ENCODE measurements at places on chromosomes 2 and 18.

- no peak for DNase-seq
Observed at GRCh38 chr2:138418453-138418852, 83.1 kb upstream of the SPOPL start.

GRCh38 chr2:163617517-163617916 lies 118.3 kb downstream of the FIGN start:
- no peak for DNase-seq

DNA sequence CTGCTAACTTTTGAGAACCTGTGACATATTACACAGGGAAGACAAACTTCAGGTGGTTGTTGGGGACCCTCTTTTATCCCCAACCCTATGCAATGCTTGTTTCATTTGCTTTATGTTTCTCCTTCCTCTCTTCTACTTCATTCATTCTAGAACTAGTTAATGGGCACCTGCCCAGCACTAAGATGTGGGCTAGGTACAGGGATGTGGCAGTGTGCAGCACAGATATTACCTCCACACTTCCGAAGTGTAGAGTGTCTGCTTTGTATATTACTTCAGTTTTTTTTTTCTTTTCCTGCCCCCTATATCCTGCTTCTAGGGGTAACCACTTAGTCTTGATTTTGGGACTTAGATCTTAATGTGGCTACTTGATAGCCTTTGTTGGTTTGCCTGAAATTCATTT lies 35.1 kb downstream of the CD28 start:
- no peak for DNase-seq

DNA sequence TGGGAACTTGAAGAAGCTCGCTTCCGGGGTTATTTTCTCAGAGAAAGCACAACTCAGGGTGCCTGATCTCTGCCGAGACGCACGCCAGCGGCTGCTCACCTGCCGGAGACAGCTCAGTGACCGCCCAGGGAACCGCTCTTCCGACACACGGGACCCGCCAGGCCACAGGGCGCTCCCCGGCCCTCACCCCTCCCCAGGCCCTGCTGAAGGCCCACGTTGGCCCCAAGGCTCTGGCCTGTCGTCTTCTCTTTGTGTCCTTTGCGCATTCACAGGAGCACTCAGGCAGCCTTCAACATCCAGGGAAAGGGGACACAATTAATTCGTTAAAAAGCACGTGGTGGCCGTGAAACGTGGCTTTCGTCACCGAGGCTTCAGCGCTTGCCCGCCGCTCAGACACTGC lies 276.3 kb upstream of the SALL3 start:
- no peak for DNase-seq

- no peak for DNase-seq
Observed at GRCh38 chr18:7438646-7439045, 128.5 kb upstream of the PTPRM start.

GRCh38 chr2:119402645-119403560 lies 28.8 kb upstream of the TMEM37 start:
- DNase-seq: no peak

- DNase-seq: no peak
Observed at GRCh38 chr2:226760412-226761194, 39.0 kb downstream of the IRS1 start.

- no peak for DNase-seq
Observed at GRCh38 chr2:209553913-209554312, 130.1 kb downstream of the MAP2 start.

DNA sequence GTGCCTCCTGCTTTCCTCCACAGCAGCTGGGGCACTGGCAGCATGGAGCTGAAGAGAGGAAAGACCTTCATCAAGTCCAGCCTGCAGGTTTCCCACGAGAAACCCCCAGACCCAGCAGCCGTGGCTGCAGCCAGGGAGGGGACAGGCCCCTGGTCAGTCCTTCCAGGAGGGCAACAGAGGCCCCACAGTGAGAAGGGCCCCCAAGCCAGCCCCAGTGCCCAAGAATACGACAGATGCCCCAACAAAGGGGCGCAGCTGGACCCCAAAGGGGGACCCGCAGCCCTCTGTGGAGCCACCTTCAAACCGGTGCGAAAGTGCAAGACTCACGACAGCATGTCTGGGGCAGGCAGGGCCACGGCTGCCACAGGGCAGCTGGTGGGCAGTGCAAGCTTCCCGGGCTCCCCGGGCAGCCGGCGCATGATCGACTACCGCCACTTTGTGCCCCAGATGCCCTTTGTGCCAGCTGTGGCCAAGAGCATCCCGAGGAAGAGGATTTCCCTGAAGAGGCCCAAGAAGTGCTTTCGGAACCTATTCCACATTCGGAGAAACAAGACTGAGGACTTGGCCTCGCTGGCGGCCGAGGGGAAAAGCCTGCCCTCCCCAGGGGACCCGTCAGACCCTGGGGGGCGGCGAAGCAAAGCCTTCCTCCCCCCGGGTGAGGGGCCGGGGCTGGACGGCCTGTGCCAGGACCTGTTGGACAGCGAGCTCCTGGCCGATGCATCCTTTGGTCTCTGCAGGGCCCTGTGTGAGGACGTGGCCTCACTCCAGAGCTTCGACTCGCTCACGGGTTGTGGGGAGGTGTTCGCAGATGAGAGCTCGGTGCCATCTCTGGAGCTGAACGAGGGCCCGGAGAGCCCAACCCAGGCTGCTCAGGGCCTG lies 6.9 kb downstream of the AMER3 start:
- no peak for DNase-seq

GRCh38 chr2:39525636-39526412 lies 88.7 kb upstream of the MAP4K3 start:
- DNase-seq: no peak

DNA sequence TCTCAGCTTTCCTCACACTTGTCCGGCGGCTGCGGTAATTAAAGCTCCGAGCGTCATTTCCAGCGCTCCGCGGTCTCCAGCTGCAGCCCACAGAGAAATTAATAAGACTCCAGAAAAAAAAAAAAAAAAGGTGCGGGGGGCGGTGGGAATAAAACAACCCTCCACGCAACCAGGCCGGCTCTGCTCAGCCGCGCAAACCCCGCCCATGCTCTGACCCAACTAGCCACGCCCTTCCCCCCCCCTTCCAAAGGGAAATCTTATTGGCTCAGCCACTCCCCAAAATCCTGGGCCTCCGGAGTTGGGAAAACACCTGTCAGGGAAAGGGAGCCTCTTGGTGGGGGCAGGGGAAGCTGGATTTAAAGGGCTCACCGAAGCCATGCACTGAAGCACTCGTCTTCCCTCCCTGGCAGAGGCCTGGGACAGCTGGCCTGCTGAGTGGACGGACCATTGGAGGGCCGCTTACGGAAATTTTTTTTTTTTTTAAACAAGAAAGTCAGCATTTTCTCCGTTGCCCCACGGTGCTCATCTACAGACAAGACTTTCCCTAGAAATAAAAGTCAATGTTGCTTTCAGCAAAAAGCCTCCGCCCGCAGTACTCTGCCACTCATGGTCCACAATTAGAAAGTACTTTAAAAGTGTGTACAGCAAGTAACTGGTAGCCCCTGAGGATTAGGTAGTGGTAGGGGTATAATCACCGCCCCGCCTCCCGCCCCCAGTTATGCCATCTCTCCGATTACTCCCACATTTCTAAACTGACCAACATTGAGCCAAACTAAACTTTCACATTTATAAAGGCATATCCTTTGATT lies 674 bp upstream of the ERBB4 start:
- DNase-seq: peak; percentile 52

DNA sequence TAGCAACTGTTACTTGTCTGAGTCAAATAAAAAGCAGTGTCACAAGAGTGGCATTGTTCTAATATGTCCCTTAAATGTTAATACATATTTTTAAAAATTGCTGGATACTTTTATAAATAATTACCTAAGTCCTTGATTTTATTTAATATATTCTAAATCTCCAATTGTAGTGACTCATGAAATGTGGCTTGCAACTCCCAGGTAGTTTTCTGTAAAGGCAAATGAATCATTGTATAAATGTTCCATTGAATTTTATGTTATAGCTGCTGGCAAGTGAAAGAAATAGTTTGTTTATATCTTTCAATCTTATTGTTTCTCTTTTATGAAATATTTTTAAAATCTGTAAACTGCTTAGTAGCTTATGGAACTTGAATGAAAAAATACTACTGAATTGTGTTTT lies 32.7 kb upstream of the C1GALT1C1L start:
- DNase-seq: no peak

- DNase-seq: no peak
Observed at GRCh38 chr2:71689968-71690834, 236.8 kb downstream of the DYSF start.

DNA sequence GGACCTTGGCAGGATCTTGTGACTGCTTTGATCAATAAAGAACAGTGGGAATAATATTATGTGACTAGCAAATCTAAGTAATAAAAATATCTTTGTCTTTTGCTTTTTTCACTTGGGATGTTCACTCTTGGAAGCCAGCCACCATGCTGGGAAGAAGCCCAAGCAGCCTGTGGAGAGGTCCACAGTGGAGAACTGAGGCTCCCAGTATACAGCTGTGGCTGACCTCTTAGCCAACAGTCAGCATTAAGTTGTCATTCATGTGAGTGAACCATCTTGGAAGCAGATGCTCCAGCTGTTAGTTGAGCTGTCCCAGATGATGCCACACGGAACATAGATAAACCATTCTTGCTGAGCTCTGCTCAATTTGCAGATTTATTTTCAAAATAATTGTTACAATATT lies 160.0 kb downstream of the OSR1 start:
- DNase-seq: no peak

GRCh38 chr2:172819943-172820342 lies 84.3 kb downstream of the RAPGEF4 start:
- no peak for DNase-seq

GRCh38 chr2:33000986-33001385 lies 54.2 kb downstream of the LTBP1 start:
- no peak for DNase-seq

DNA sequence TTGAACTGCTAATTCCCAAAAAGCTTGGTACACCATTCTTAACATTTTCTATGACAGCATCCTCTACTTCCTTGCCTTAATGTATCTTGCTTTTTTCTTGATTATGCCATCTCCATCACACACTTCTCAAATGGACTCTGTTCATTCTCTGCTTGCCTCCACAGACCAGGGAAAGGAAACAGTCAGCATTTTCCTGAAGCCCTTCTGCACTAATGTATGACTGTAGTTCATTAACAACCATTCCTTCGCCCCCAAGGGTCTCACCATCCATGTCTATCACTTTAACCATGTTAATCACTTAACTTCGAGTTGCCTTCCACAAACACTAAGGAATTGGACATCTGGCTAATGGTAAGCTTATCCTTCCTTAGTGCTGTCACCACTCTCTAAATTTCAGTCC lies 54.8 kb downstream of the COBLL1 start:
- DNase-seq: no peak

- no peak for DNase-seq
Observed at GRCh38 chr2:180540761-180541160, 439.6 kb upstream of the UBE2E3 start.

DNA sequence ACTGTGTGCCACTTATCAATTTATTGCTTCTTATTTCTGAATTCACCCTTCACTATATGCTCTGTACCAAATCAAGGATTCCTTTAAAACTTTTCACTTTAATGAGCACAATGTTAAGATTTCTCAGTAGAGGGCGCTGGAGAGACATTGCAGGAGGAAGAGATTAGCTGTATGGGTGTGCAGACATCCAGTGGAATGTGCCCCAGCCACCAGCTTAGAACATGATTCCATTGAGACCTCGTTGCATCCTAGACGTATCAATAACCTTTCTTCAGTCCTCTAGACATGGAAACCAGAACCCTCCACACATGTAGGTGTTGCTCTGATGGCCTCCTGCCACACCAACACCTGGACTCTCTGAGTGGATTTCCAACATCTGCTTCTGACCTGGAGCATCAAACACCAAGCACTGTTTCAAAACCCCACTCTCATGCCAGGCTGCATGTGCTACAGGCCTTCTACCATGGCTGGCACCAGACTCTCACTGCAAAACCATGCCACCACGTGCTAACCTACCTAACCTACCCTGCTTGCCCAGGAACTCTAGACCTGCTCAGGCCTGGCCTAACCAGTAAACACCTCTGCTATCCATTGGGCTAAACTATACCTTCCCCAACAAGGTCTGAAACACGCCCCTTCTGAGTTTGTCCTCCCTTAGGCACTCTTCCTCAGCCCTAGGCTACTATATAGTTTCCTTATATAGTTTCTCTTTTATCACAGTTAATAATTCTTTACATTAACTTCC lies 633.2 kb upstream of the PKDCC start:
- peak; percentile 52 for DNase-seq

GRCh38 chr2:232588680-232589585 lies 38.4 kb downstream of the EIF4E2 start:
- no peak for DNase-seq
